ENCODE measurements at places on chromosomes 13 and 19.

DNA sequence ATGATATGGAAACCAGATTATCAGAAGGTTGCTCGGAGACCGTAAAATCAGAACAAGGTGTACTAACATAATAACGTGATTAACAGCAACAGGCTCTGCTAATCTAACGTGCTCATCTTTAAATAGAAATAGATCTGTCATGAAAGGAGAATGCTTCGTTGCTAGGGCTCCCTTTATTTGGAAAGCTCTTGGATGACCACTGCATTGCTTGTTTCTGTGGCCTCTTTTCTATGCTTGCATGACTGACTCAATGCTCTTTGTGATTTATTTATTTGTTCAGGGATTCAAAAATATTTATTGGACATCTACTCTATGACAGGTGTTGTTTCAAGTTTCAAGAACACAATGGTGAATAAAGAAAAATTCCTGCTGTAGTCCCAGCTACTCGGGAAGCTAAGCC lies 22.3 kb upstream of the ZDHHC20 start:
- no peak for DNase-seq

DNA sequence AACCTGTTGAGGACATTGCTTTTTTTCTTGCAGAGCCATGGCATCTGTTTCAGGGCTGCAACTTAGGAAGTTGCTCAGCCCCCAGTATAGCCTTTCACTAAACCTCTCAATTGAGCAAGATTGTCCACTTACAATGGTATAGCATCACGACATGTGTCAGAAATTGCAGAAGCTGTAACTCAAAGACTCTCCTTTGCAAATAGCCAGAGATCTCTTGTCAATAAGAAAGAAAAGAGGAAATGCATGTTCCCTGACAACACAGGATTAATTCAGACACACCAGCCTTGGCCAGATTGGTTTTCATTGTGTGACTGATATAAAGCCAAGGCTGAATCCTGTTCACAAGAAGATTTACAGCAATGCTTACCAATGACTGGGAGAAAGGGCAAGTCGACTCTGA lies 38.7 kb upstream of the CYSLTR2 start:
- no peak for DNase-seq

DNA sequence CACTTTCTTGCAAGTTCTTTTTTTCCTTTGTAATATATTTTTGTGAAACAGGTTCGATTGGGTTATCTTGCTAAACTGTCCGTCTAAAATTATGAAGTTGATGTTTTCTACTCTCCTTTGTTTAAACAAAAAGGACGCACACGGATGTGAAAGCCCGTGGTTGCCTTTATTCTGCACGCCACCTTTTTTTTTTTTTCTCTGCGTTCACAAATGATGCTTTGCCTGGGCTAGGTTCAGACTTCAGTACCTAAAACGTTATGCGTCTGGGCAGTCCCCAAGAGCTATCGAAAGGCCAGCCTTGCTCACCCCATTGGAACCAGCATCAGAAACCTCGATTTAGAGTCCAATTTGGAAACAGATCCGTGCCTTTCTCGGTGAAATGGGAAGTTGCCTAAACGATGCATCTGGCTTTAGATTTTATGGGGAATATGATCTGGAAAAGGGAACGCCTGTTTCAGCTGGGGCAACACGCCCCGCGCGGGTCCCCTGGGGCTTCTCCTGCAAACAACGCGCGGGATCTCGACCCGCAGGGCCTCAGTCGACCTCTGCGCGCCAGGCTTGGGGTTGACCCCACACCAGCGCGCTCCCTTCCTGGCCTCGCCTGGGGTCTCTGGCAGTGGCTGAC lies 113.9 kb downstream of the KCNRG start:
- DNase-seq, result no peak

GRCh38 chr19:44539236-44539826 lies 9.9 kb upstream of the CEACAM20 start:
- no peak for DNase-seq

GRCh38 chr13:104086759-104087158 lies 1020.5 kb upstream of the SLC10A2 start:
- DNase-seq, result no peak

- no peak for DNase-seq
Observed at GRCh38 chr13:80379245-80379644, 38.3 kb upstream of the SPRY2 start.

GRCh38 chr19:18531485-18531884 lies 9.6 kb upstream of the ELL start:
- no peak for DNase-seq

DNA sequence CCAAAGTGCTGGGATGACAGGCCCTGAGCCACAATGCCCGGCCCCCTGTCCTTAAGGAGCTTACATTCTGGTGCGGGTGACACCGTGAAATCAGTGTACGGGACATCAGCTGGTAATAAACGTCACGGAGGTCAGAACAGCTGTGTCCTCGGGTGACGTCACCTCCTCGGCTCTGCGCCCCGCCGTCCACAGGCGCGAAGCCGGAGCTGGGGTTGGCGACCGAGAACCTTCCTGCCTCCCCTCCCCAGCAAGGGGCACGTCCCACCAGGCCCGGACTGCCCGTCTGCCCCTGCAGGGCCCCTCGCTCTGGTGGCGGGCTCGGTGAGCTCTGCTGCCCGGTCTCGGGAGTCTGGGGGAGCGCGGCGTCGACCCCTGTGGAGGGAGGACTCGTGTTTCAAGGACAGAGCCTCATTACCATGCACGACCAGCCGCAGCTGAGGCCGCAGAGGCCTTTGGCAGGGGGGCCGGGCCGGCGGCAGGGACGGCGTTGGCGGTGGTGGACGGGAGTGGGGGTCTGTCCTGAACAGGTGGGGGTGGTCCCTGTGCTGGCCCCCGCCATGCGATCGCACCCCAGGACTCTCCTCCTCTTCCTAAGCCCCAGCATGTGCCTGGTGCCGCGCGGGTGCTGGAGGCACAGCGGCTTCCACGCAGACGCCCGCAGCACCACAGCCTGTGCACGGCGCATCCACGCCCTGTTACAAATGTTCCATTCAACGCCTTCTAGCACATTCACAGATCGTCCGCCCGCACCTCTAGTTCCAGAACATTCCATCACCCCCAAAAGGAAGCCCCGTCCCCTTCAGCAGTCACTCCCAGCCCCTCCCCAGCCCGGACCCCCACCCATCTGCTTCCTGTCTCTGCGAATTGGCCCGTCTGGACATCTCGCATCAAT lies 5.4 kb downstream of the LINGO3 start:
- DNase-seq, result no peak

DNA sequence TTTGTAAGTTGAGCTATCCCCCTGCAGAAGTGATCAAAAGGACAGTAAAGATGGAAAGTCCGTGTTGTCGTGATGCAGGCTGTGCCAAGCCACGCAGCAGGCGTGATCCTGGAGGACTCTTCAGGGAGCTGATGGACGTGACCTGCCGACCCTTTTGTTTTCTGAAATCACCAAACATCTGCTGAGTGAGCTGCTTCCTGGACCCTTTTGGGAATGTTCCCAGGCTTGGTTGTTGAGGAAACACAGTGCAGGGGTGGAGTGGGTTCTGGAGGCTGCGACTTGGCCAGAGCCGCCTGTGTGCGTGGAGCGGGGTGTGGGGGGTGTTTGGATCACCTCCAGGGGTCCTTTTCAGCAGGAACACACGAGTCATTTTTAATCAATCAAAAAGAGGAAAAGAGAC lies 15.4 kb upstream of the CPAMD8 start:
- DNase-seq, result no peak

DNA sequence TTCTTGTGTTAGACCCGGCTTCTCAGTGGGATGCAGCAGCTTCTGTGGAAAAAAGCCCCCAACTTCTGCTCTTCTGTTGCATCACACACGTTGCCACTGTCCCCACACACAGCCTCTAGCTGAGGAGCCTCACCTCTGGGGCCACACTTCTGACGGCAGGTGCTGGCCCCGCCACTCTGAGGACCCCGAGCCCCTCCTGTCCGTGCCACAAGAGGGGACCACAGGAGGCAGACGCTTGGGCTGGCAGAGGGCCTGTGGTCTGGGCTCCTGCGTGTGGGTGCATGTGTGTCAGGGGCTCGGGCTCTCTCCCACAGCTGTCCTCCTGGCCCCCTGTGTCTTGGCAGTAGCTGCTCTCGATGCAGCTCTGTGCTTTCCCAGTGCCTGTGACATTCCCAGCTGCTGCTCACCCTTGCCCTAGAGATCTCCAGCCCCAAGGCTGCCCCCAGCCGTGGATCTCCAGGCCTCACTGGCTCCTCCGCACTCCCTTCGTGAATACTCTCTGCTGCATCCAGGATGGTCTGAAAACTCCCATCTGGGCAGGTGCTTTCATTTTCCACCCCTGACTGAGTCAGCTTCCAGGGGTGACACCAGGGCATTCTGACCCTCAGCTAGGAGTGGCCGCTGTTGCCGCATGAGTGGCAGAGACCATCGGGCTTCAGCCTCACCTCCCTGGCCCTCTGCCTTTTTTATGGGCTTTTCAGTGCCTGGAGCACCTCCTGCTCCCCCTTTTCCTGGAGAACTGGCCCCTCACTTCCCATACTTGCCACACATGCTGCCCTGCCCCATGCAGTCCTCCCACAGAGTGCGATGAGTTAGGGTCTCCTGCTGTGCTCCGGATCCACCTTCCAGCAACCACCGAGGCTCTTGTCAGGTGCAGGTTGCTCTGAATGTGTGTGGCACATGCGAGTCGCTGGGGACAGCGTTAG lies 13.7 kb downstream of the MAU2 start:
- no peak for DNase-seq

DNA sequence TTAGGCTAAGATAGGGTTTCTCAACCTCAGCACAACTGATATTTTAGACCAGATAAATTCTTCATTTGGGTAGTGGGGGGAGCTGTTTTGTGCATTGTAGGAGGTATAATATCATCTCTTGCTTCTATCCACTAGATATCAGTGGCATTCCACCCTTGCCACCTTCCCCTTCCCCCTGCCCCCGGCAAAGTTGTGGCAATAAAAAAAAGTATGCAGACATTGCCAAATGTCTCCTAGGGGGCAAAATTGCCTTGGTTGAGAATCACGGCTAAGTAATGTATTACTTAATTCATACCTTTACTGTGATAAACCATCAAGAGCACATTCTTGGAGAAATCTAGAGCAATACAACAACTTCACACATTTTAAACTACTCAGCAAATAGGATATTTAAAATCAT lies 51.4 kb downstream of the UBL3 start:
- DNase-seq, result no peak

DNA sequence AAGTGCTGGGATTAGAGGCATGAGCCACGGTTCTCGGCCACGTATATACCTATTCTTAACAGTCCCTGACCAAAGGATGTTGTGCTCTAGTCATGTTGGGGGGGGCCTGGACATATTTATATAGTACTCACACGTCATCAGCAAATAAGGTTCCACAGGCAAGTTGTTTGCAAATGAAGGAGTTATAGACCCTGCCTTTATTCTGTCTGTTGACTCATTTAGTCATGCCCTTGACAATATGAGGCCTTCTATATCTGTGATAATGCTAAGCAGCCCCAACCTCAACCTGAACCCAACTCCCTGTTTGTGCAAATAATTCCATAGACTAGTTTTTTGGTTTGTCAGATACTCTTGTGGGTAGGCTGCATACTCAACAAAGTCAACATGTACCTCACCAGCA lies 8.9 kb downstream of the ZNF586 start:
- DNase-seq, result no peak

DNA sequence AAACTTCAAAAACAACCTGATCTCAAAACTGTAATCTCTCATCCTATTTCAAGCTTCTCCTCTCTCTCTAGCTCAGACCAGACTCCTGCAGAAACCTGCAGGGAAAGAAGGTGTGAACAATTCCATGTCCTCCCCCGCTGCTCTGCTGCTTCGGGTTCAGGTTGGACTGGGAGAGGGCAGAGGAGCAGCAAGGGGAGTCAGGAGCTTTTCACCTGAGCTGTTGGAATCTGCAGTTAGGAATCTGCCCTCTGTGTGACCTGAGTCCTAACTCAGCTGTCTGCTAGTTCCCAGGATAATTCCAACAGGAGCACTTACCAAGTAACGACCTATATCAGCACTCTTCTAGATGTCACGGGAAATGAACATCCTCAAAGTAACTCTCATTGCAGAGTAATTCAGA lies 118.3 kb downstream of the DNAJC15 start:
- DNase-seq, result no peak

DNA sequence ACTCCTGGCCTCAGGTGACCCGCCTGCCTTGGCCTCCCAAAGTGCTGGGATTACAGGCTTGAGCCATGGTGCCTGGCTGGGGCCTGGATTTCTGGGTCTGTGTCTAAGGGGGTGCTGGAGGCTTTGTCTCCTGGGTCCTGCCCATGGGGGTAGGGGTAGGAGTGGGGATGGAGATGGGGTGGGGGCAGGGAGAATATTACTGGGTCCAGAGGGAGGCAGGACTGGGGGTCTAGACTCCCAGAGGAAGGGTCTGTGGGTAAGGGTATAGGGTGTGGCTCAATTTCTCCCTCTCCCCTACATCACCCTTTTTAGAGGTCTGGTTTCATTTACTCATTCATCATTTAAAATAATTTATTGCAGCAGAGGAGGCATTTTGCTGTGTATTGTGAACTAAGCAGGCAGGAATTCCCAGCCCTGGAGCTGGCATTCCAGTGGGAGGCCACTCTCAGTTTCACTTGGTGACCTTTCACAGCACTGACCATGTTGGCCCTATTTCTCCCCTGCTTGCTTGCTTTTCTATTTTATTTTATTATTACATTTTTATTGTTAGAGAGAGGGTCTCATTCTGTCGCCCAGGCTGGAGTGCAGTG lies 810 bp upstream of the NFKBID start:
- no peak for DNase-seq

DNA sequence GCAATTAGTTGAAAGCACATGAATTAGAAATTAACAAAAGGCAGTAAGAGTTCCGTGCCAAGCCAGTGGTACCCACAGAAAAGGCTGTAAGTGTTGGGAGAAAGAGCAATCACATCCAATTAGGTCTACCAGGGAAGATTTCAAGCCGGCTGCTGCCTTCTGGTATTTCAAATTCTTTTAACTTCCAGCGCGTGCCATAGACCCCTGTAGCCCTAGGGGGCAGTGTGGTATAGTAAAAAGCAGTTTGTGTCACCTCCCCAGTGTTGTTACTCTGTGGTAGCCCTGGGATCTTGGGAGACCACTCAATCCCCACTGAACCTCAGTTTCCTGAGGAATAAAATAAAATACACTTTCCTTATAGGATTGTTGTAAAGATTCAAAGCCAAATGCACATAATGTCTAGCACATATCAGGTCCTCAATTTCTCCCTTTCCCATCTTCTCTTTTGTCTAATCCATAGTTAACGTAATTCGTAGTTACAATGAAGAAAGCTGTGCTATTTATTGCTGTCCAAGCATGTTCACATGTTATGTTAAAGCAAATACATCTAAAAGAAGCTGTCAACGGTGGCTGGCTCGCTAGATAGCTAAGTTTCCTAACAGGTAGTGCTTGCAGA lies 230.2 kb downstream of the TDRD3 start:
- DNase-seq, result no peak

DNA sequence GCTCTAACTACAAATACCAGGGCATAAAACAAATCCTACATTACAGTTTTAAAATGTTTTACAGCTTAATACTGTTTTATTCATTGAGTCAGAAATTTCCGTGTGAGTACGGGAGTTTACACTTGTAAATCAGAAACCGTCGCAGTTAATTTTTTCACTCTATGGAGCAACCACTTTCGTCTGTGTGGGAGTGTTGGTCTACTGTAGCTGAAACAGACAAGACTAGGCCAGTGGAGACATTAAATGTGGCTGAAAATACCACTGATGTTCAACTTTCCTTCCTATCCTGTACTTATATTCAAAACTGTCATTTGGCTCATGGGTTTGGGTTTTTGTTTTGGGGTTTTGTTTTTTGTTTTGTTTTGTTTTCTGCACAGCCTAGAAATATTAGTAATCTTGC lies 268.7 kb downstream of the DCT start:
- no peak for DNase-seq

All from substantia nigra (tissue), 51 donors.